ENCODE measurements at places on chromosomes 3 and 15.

DNA sequence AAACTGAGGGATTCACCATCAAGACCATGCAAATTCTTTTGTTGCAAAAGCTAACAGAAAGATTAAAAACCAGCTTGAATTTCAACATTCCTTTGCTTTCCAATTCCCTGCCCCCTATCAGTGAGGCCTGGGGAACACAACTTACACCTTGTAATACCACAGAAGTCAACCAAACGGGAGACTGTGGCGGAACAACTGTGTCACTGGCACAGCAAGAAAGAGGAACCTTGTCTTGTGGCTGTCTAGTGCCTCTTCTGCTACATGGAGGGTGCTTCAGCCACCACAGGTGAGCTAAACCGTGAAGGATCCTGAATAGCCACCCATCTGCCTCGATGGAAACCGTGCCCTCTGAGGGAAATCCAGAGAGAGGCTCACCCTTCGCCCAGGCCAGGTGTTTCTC is 11.4 kb downstream of the CCDC12 start:
- no peak for DNase-seq

- no peak for DNase-seq
Observed at GRCh38 chr15:61880084-61880483, 180.2 kb downstream of the VPS13C start.

DNA sequence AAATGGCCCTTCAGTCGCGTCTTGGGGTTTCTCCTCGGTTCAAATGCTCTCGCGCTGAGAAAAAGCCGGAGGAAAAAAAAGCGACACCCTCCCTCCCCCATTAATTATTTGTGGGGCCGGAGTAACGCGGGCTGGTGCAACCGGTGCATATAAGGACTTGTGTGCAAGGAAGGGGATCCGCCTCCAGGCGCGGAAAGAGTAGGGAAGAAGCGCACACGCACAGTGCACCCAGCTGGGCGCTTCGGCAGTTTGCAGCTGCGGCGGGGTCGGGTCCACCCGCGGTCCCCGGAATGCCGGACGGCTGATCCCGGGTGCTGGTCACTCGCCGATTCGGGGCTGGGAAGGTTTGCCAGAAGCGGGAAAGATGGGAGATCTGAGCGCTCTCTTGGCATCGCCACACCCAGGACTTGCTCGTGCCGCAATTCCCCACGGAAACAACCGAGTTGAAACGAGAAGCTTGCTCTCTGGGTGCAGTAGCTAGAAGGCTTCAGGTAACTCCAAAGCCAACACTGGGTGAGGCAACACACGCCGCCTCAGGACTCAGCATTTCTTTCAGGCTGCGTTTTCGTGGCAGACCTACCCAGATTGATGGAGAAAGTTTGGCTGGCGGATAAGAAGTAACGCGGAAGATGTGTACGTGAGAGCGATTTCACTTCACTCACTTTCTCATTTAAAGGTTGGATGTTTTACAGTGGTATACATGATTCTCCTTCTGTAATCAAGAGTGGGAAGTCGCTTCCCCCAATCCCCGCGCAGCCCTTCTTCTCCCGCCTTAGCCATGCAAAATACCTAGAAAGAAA is 720 bp upstream of the TNIK start:
- DNase-seq, result peak; percentile 70

GRCh38 chr15:43249236-43249635 is 17.5 kb downstream of the TGM5 start:
- no peak for DNase-seq

DNA sequence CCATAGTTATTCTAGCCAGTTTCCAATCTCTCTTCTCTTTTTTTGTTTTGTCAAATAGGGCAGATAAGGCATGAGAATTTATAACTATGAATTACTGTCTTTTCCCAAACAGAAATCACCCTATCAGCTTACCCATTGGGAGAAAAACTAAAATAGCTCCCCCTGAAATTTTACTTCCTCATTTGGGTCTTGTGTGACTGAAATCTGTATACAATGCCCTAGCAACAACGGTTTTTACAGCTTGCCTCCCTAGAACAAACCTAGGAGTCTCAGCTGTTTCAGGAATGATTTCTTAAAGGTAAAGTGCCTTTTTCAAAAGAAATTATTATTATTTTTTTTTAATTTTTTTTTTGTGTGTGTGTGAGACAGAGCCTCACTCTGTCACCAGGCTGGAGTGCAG is 56.8 kb downstream of the CD86 start:
- DNase-seq, result no peak

DNA sequence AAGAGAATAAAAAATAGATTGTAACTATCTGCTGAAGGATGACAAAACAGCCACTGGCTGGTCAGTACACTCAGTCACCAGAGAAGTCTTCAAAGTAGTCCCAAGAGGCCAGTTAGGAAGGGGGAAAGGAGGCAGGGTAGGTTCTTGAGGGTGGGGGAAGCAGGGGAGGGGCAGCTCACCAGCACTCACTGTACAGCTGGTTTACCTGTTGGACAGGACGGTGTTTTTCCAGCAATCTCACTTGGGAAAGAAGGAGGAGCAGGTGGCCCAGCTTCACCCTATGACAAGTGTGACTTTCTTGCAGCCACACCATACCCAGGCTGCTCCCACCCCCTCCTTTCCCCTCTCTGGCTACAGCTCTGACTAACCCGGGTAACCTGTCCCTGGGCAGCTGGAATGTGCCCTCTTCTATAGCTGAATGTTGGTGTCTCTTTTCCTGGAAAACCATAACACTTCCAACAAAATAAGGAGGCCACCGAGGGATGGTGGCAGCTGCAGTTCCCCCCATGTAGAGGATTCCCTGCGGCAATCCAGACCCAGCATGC is 203.4 kb upstream of the NSMCE3 start:
- no peak for DNase-seq

All from COLO829 (cell line).